Activated CD4-positive, alpha-beta memory T cell treated with anti-CD3 and anti-CD28 coated beads, Interleukin-2, amount 10 ng/mL, durations not matched to agents 7 days and 5 days (primary cell): ENCODE measurements at places on chromosomes 7 and 10. TPM values are rescaled to one million over a fixed set of nuclear protein-coding genes. Genes with fewer than 3 reads are reported as not detected.

DNA sequence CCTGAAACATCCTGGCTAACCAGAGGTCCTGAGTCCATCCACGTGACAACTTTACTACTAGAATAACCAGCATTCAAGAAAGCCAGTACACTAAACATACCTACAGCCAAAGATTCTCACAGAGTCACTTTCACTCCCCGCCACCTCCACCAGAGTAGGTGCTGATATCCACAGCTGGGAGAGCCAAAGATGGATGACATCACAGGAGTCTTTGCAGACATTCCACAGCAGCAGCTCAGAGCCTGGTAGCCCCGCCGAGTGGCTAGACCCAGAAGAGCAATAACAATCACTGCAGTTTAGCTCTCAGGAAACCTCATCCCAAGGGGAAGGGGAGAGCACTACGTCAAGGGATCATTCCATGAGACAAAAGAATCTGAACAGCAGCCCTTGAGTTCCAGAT, 13.5 kb upstream of the ADAM22 start:
- DNase-seq = no peak

Gene RAB19
- total RNA-seq = 4.3 TPM

DNA sequence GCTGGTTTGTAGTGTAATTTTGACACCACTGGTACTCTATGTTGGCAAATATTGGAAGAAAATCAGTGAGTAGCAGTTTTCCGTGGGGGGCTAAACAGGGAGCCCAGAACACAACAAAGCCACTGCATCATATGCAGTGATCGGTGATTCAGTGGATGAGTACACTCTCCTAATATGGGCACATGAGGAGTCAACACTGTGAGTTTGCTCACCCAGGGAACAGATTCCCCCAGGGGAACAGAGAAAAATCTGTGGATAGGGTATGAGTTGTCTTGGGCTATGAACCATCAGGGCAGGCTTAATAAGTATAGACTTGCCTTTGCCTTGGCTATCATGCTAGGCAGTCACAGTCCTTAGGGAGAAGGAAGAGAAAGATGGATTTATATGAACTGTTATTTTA, 227.7 kb upstream of the SEMA3E start:
- no peak for DNase-seq

DNA sequence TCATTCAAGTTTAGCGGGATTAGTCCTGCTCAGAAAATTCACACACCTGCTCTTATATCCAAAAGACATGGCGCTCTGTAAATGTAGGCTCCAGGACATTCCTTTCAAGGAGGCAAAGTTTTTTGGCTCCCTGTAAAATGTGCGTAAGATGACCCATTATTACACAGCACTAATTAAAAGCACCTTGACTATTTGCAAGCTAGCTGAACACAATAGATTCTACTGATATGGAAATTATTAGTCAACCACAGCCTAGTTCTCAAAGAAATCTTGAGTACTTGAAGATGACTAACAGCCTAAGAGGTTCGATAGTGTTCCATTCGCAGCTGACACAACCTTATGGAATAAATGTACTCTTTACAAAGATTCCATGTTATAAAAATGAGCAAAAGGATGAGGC, 175.2 kb downstream of the BMPER start:
- DNase-seq = no peak

- no peak for DNase-seq
Observed at GRCh38 chr7:36919738-36920137, 195.4 kb upstream of the AOAH start.

Gene TMEM72
- not detected for total RNA-seq
